Stimulated activated CD8-positive, alpha-beta memory T cell treated with anti-CD3 and anti-CD28 coated beads, Interleukin-7, amount 100 ng/mL, for 1 hour (primary cell): ENCODE measurements at places on chromosomes 2 and 18.

- no peak for DNase-seq
Measured at GRCh38 chr2:110713513-110714362, 18.6 kb upstream of the ACOXL start.

DNA sequence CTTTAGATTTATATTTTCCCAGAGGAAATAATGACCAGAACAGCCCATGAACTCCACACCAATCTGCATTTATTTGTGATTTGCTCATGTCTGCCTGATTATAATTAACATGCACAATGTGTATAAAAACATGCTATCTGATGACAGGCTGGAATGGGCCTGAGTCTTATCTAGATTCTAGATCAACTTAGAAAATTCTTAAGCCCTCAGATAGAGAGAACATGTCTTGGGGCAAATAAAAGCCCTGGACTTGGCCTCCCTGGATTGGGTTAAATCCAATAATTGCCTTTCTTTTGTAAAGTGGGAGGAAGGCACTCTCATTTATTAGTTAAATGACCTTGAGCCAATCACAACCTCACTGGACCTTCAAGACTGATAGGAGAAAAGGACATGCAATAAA, 61.8 kb downstream of the EVA1A start:
- no peak for DNase-seq

DNA sequence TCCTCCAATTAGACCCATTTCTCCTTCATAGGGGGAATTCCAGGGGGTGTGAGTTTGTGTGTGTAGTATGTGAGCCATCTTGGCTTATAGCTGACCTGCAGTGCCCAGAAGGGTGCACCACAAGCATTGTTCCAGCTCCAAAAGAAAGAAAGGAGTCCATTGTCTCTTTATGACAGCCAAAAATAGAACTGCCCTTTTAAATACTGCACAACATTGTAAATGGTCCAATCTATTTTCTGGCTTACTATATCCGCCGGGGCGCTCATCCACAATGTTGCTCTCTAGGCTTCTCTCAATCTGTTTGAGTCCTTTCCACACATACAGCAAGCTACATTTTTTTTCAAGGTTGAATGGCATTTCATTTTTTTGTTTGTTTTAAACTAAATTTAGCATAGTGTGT, 517.5 kb downstream of the STK39 start:
- DNase-seq, result no peak

- DNase-seq, result no peak
Measured at GRCh38 chr2:237026981-237027711, 58.5 kb upstream of the COPS8 start.

DNA sequence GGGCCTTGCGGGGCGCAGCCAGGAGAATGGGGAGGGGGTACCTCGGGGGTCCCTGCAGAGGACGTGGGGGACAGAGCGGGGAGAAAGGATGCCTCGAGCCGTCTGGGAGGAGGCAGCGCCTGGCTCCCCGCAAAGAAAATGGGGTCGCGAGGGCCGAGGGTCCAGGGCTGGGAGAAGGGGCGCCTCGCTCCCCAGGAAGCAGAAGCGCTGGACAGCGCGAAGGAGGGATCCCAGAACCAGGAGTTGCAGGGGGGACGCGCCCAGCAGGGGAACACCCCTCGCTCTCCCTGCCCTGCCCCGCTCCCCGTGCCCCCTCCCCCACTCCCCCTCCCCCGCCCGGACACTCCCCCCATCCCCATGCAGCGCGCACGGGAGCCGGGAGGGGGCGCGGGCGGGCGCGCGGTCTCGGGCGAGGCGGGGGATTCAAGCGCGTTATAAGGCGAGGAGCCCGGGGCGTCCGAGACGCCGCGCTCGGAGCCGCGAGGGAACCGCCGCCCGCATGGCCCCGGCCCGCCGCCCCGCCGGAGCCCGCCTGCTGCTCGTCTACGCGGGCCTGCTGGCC, at the start of gene ERFE:
ERFE (plus strand) TSS at position 462 of the 562 bp plus-strand sequence; CDS start at position 500, 38 bp downstream.
- DNase-seq, result no peak

GRCh38 chr18:13514558-13514957, 211.8 kb downstream of the FAM210A start:
- no peak for DNase-seq

- no peak for DNase-seq
Measured at GRCh38 chr2:216003876-216004696, 9.3 kb downstream of the MREG start.

DNA sequence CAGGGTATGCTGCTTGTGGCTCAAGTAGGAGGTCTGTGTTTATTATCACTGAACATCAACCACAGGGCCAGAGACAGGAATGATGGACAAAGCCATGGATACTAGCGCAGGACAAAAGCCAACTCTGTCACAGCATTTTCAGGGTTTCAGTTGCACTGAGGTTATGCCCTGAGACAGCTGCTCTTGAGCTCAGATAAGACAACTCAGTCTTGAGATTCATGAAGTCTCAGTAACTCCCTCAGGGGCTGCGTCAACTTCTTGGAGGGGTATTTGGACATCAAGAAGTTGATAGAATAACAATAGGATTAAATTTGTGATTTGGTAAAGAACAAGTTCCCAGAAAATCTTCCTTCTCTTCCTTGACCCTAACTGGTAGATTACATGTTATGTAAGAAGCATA, 287.0 kb upstream of the SLC14A2 start:
- no peak for DNase-seq

- no peak for DNase-seq
Measured at GRCh38 chr2:172213116-172213860, 110.6 kb upstream of the DLX2 start.

- DNase-seq, result no peak
Measured at GRCh38 chr2:119451336-119452050, 19.8 kb downstream of the TMEM37 start.

GRCh38 chr2:231362555-231363184, 32.8 kb upstream of the B3GNT7 start:
- no peak for DNase-seq

DNA sequence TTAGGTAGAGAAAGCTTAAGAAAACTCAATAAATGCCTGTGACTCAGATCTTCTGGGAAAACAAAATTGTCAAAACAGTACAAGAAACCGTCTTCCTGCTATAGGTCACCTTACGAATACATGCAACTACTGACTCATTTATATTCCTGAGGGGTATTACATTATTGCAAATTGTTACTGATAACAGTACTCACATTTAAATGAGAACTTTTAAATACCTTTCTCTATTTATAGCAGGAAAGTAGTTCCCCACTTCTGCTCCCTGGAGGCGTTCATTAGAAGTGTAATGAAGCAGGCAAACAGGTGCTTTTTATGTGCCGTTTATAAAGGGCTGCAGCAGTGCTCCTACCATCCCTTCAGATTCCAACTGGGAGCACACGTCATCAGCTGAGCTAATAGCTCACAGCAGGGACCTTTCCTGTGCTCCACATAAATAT, 65.1 kb upstream of the RPRM start:
- DNase-seq, result no peak

DNA sequence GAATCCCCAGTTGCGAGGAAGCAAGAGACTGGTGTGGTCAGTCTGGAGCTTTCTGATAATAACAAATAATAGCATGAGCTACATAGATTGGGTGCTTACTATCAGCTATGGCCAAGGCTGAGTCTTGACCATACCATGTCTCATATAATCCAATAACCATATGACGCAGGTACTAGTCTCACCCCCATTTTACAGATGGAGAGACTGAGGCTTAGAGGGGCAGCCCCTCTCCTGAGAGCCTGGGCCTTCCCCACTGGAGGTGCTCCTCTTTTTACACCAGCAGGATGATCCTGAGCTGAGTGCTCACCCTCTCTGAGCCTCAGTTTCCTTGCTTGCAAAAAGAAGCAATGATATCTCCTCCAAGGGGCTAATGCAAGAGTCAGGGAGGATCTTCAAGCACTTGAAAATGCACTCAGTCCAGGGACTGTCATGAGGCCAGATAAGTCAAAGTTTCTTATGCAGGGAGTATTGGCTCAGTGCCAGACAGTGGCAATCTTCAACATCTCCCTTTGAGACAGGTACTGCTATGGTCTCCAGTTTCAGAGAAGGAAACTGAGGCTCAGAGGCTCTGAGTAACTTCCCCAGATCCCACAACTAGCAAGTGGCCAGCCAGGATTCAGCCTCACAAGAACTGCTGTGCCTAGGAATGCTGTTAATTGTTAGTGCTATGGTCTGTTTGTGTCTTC, 149.7 kb downstream of the TFCP2L1 start:
- DNase-seq, result no peak

GRCh38 chr18:9507565-9508088, 32.3 kb downstream of the RALBP1 start:
- no peak for DNase-seq

GRCh38 chr2:40043641-40044040, 264.6 kb upstream of the THUMPD2 start:
- no peak for DNase-seq

DNA sequence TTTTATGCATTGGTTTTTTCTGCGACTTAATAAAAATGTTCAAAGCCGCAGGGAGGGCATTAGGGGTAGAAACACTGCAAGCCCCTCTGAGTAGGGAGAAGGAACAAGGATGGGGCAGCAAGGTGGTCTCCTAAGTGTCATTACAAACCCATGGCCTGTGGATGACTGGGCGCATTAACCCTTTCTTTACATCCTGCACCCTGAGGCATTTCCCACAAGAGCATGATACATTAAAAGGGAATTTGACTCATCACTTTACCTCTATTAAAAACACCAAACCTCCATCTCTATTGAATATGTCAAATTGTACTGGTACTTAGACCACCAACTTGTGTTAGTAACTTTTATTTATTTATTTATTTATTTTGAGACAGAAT, 112.5 kb downstream of the VIT start:
- no peak for DNase-seq

- DNase-seq, result no peak
Measured at GRCh38 chr2:215791481-215791937, 221.8 kb downstream of the MREG start.

GRCh38 chr2:235532307-235532706, 38.5 kb downstream of the AGAP1 start:
- no peak for DNase-seq

- no peak for DNase-seq
Measured at GRCh38 chr2:8253781-8254180, 428.1 kb upstream of the ID2 start.

GRCh38 chr2:201255408-201256033, 4.8 kb upstream of the CASP8 start:
- DNase-seq, result no peak

DNA sequence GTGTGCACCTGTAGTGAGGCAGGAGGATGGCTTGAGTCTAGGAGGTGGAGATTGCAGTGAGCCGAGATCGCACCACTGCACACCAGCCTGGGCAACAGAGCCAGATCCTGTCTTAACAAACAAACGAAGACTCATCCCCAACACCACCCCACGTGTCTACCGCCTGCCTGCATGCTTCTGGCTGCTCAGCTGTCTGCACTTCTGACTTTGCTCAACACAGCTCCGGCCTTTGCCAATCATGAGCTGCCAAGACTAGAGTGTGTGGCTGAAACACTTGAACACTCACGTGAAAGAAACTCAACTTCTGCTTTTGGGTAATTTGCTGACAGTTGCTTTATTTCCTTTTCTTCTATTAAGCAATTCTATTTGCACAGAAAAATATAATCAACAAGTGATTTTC, 32.1 kb upstream of the SP3 start:
- DNase-seq, result no peak

DNA sequence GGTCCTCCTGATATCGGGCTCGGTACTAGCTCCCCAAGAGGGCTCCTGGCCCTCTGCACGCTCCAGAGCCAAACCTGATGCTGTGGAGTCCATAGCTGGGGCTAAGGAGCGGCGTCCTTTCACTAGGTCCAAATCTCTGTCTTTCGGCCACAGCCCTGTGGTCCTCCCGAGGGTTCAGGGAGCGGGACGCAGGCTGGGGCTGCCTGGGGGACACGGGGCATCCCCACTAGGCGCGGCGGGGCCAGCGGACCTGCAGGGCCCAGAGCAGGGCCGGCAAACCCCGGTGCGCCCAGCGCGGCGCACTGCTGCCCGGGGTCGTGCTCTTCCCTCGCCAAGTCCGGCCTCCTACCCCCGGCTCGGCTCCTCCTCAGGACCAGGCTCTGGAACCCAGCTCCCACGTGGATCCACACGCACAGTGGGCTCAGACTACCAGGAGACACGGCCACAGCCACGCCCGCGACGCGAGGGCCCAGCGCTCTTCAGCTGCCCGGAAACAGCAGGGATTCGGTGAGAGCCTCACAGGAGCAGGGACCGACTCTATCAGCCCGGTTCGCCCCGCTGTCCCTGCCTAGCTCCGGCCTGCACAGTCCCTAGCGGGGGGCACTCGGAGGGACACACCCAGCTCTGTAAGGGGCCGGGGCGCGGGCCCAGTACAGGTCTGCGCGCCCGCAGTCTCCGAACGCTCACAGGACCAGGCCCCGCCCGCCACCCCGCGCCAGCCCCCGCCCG, 593 bp downstream of the ZNF514 start:
- DNase-seq, result no peak

DNA sequence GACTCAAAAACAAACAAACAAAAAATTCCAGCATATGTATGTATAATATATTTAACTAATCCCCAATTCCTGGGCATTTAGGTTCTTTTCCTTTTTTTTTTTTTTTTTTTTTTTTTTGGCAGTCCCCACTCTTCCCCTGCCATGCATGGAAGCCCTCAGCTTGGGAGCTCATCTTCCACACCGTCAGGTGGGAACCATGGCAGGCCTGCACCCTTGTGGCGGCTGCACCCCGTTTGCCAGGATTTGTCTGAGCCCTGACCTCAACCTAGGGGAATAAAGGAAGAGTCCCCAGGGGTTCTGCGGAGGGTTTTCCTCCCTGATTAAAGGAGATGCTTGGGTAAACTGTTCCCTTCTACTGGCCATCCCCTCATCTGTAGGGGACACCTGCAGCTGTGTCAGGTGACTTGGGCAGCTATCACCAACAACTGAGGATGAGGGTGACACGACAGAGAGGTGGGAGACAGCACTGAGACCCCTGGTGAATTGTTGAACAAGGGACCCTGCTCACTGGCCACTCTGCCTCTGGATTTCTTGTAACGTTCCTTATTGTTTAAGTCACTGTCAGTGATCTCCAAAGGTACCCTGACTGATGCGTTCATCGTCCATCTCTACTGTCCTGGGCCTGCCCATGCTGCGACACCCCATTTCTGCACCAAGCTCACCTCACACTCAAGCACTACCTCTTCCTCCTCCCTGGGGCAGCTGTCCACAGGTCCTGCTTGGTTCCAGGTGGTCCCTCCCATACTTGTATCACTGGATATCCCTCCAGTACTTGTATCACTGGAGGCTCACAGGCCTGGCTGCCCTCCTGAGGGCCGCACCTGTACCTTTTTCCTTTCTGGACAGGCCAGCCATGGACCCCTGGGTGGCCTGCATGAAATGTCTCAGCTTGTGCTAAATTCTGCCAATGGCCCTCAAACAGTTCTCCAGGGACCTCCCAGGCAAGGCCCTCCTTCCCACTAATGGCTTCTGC, 14.5 kb downstream of the TMEM185B start:
- no peak for DNase-seq
